Metanephros (tissue), 2 donors: ENCODE measurements at places on chromosomes 1 and 21. TPM values are rescaled to one million over a fixed set of nuclear protein-coding genes. Genes with fewer than 3 reads are reported as not detected.

RHD gene
- 3.8 TPM for total RNA-seq

TARS2 gene
- total RNA-seq, result 25.6 TPM

PPIAL4G gene
- 0.12 TPM for total RNA-seq

MATN1 gene
- total RNA-seq, result 0.47 TPM

TMEM269 gene
- 0.47 TPM for total RNA-seq

TSPAN1 gene
- total RNA-seq, result 34.1 TPM

CRP gene
- total RNA-seq, result not detected

S100A7A gene
- total RNA-seq, result not detected

CADM3 gene
- total RNA-seq, result 0.88 TPM

PCAT6 gene
- total RNA-seq, result not detected

KCNE1 gene
- total RNA-seq, result 0.82 TPM

CD55 gene
- total RNA-seq, result 77.8 TPM

ATF3 gene
- 36.6 TPM for total RNA-seq

ZNF683 gene
- total RNA-seq, result not detected

OR6N1 gene
- total RNA-seq, result not detected

ADORA3 gene
- 0.88 TPM for total RNA-seq

PLPPR4 gene
- 2.2 TPM for total RNA-seq

PIK3R3 gene
- 14.1 TPM for total RNA-seq

OR2L13 gene
- not detected for total RNA-seq

OPTC gene
- not detected for total RNA-seq

SYT11 gene
- 20.0 TPM for total RNA-seq

RAB25 gene
- total RNA-seq, result 34.3 TPM

PLA2G2F gene
- total RNA-seq, result 0.18 TPM

ATP6V1G3 gene
- total RNA-seq, result 1.9 TPM

FLG2 gene
- total RNA-seq, result 0.06 TPM

TNFRSF25 gene
- 19.4 TPM for total RNA-seq

TIE1 gene
- 87.1 TPM for total RNA-seq

CFHR4 gene
- not detected for total RNA-seq

TNFAIP8L2 gene
- 2.3 TPM for total RNA-seq

SHISA4 gene
- total RNA-seq, result 28.4 TPM

AADACL3 gene
- not detected for total RNA-seq

RPTN gene
- total RNA-seq, result not detected

PTAFR gene
- total RNA-seq, result 4.8 TPM

AHDC1 gene
- total RNA-seq, result 45.4 TPM

CBR3 gene
- 2.3 TPM for total RNA-seq

TTC34 gene
- 0.29 TPM for total RNA-seq

S100A12 gene
- total RNA-seq, result 32.5 TPM

COL11A1 gene
- total RNA-seq, result 9.1 TPM

G0S2 gene
- total RNA-seq, result 41.5 TPM

AJAP1 gene
- 4.0 TPM for total RNA-seq

C4BPA gene
- 0.76 TPM for total RNA-seq

GBP7 gene
- not detected for total RNA-seq

CHRNB2 gene
- total RNA-seq, result 0.35 TPM

FTCD gene
- total RNA-seq, result 23.6 TPM

KRTAP10-7 gene
- not detected for total RNA-seq
